ENCODE measurements at places on chromosomes 6 and 20. TPM values are rescaled to one million over a fixed set of nuclear protein-coding genes. Genes with fewer than 3 reads are reported as not detected.

The GRM1 gene
- total RNA-seq = not detected

The MDFI gene
- not detected for total RNA-seq

The EYS gene
- not detected for total RNA-seq

DNA sequence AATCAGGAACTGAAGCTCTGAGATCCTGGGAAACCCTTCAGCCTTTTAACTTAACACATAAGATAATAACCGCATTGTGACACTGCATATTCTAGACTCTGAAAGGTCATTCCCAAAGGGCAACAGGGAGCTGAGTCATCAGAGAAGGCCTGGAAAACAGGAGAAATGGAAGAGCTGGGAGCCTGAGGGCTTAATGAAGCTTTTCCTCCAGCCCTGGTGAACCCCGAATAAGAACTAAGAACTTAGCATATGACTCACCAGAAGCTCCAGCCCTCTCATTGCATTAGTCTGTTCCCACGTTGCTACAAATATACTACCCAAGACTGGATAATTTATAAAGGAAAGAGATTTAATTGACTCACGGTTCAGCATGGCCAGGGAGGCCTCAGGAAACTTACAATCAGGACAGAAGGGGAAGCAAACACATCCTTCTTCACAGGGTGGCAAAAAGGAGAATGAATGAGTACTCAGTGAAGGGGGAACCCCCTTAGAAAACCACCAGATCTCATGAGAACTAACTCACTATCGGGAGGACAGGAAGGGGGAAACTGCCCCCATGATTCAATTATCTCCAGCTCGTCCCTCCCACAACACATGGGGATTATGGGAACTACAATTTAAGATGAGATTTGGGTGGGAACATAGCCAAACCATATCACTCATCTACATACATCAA is 648.5 kb downstream of the TFAP2A start:
- no peaks in the 10 kb centered on the region for H3K36me3 ChIP-seq
- H3K4me3 ChIP-seq = no peak overlapping the region
- no peak for DNase-seq

DNA sequence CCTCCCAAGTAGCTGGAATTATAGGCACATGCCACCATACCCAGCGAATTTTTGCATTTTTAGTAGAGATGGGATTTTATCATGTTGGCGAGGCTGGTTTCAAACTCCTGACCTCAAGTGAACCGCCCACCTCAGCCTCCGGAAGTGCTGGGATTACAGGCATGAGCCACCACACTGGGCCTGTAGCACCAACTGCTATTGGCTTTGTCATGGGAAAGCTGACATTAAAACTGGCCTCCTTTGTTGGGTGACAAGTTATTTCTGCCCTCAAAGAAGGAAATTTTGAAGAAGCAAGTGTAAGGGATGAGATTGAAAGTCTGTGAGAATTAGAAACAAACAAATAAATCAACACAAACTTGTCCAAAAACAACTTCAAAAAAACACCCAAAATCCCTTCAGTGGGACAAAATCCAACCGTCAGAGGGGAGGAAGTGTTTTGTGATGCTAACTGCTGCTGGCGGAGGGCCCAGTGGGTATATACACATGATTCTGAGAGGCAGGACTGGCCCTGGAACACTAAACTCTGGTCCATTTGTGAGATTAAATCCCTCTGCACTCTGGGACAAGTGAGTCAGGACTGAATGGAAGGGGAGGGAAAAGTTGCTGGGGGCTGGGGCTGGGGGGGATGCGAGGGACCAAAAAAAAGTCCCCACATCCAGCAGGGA is 87.5 kb upstream of the NAA20 start:
- H3K36me3 ChIP-seq = no peaks in the 10 kb centered on the region
- no peak for DNase-seq
- no peak overlapping the region for H3K4me3 ChIP-seq
- H3K4me1 ChIP-seq = peaks cover under 1% of the 10 kb centered on the region
- H3K27ac ChIP-seq = peak overlapping the region; percentile 41
- peaks cover 31% of the 10 kb centered on the region for H3K27me3 ChIP-seq

DNA sequence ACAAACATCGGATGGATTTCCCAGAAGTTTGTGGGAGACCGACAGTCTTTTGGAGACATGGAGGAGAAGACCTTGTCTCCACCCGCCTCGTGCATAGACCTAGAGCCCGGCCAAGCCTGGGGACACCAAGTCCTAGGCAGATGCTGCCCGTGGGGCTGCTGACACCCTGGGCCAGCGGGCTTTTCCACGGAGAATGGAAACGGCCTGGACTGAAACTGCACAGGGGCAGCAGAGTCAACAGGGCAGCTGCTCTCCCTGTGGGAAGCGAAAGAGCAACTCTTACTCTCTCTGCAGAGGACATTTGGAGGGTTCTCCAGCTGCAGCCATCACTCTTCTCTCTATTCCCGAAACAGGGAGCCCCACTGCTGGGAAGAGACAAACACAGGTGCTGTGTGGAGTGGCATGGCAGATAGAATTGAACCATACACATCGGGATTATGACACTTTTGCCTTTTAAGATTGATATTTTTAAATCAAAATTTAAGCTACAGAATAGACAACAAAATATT is 401.2 kb downstream of the THBS2 start:
- H3K27me3 ChIP-seq = peaks cover 5% of the 10 kb centered on the region
- no peak overlapping the region for H3K4me3 ChIP-seq
- H3K27ac ChIP-seq = peak overlapping the region; percentile 3
- H3K36me3 ChIP-seq = peaks cover 3% of the 10 kb centered on the region
- H3K4me1 ChIP-seq = peaks cover 4% of the 10 kb centered on the region
- no peak for DNase-seq
